Iris pigment epithelial cell (primary cell): ENCODE measurements at places on chromosomes 5 and 9.

DNA sequence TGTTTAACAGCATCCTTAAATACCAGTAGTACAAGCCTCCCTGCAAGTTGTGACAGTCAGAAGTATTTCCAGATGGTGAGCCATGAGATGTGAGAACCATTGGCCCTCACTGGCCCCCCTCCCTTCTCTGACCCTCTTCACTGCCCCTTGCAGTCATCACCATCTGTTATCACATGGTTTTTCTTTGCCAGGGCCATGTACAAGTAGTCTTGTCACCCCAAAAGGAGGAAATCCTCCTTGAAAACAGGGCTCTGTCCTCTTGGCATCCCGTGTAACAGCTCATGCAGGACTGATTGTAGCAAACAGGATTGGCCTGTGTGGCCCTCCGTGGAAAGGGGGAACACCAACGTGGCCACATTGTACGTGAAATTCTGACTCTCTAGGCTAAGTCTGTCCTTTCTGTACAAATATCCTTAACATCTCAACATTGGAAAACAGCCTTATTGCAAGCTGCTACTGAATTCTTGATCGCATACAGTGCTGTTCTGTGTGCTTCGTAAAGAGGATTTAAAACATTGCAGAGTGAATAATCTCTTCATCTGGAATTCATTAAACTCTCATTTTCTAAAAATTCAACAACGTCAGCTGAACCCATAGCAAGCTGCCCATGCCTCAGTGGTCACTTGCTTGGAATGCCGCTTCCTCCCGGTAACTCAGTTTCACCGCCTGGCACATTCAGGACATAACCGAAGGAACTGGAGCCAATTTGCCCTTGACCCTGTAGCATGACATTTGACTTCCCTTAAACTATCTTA, 171.7 kb downstream of the ATPSCKMT start:
- DNase-seq: peak; percentile 2

DNA sequence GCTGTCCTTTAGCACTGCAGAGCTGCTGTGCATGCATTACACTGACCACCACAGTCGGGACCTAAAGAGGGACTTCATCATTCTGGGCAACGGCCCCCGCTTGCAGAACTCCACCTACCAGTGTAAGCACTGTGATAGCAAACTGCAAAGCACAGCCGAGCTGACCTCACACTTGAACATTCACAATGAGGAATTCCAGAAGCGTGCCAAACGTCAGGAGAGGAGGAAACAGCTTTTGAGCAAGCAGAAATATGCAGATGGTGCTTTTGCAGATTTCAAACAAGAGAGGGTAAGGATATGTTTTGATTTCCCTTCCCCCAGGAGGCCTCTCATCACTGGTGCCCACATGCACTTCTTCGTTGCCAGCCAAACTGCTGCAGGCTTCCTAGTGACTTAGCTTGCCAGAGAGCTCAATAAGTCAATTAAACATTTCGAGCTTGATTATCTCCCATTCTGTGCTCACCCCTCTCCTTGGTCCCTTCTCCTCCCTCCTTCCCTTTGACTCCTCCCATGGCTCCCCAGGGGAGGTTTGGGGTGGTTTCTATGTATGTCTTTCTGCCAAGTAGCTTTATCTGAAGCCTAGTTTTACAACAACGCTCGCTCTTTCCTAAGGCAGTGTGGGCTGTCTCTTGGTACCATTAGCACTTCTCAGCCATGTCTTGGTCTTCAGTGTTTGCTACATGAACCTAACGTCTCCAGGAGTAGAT, 66.7 kb downstream of the ZNF462 start:
- no peak for DNase-seq

GRCh38 chr5:98774192-98775033, 950 bp downstream of the RGMB start:
- DNase-seq: peak; percentile 87

DNA sequence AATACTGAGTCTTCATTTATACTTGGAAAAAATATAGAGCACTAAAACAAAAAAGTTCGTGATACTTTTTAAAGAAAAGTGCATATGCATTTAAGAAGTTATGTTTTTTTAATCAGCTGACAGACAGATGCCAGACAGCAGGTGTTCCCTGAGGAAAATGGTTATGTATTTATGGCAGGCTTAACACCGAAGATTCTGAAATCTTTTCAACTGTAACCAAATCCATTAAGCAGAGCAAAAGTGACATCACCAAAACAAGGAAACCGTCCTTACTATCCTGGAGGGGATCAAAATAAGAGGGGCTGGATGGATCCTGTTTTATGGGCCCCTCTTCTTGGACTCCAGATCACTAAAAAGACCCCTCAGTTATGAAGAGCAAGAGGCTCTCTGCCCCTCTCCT, 404.9 kb upstream of the ADAMTS16 start:
- DNase-seq: no peak

DNA sequence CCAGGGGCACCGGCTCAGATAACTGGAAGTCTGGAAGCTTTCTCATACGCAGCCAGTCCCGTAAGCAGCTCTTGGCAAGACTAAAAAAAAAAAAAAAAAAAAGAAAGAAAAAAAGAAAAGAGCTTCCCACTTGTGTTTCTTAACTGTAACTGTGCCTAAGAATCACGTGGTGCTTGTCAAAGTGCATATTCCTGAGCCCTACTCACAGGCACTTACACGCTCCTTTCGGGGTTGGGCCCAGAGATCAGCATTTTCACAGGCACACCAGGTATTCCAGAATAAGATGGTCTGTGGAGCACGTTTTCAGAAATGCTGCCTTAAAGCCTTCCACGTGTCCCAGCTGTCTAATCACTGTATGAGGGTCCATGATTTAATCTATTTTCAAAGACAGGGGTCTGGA, 22.6 kb upstream of the SH3GL2 start:
- DNase-seq: no peak
